CD4-positive, alpha-beta memory T cell (primary cell): ENCODE measurements at places on chromosomes 4 and X.

DNA sequence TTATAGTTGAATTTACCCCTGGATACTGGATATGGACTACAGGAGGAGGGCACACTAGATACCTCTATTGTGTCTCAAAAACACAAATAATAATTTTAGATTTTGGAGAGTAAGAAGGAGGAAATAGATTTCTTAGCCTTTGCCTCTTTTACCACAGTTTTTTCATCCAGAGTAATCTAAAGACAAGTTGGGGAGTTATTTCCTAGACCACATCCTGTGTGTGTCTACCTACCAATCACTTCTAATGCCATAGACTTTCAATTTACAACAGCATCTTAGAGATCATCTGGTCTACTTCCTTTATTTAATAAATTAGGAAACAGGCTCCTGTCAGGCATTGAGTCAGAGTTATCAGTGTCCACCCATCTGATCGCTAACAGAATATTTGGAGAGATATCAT, 191.5 kb downstream of the EDA start:
- no peak for DNase-seq

DNA sequence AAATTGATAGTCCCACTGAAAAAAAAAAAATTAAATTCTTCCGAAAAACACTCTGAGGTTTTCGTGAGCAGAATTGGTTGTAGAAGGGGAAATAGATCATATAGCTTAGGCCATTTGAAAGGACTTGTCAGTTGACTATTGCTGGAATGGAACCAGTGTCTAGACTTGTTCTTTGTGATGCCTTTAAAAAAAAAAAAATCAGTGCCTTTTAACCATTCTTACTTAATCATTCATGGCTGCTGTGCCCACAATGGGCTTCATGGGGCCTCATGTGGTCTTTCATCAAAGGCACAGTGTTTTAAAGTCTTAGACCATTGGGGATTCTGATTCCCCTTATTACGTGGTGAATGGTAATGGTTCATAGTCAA, 139.3 kb downstream of the AFF1 start:
- no peak for DNase-seq

- DNase-seq = no peak
These were observed 4.6 kb upstream of the SERTM2 start for GRCh38 chrX:111506826-111507225.

DNA sequence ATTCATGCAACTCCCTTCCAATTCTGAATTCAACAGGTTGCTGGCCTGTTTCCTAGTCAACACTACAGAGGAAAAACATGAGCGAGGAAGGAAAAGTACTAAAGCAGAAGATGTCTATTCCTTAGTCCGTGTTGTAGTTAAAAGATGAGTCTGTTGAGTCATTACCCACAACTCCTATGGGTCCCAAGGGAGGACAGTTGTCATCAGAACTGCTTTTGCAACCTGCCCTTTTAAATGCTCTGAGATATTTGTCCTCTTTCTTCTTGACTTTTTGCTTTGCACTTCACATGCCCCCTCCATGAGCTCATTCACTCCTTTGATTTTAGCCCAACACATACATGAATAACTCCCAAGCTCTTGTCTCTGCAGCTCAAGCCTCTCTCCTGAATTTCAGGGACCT, 119.2 kb downstream of the CORIN start:
- no peak for DNase-seq

DNA sequence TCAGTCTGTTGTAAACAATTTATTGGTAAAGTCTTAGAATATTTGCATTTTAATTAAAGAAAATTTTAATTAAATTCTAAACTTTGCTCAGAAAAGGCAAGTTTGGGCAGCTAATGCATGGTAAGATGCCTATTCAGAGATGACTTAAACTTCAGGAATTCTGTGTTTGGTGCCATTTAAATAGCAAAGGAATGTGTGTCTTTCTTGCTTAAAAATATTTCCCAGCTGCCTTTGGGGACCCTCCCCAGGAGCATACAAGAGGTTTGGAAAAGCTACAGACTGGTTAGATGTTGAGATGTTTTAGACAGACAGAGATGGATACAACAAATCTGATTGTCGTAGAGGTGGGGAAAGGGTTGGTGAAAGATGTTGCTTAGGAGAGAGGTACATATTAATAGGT, 36.5 kb downstream of the AFF2 start:
- DNase-seq = no peak

GRCh38 chr4:74884266-74884665, 48.6 kb upstream of the PARM1 start:
- DNase-seq = no peak

DNA sequence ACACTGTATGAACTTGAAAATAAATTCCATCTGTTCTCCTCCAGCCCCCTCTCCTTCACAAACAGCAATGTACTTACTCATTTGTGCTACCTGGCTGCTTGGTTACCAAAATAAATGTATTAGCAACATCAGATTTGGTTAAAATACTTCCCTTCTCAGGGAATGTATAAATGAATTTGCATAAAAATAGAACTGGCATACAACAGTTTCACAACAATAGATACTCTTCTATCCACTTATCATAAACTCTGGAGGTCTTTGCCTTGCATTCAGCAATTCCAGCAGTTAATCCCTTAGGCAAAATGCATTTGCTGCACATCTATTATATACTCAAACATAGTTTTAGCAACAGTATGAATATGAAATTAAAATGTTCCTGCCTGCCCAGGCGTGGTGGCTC, 658.2 kb downstream of the CENPC start:
- no peak for DNase-seq

GRCh38 chrX:8147226-8147625, 23.8 kb downstream of the VCX2 start:
- DNase-seq = no peak

DNA sequence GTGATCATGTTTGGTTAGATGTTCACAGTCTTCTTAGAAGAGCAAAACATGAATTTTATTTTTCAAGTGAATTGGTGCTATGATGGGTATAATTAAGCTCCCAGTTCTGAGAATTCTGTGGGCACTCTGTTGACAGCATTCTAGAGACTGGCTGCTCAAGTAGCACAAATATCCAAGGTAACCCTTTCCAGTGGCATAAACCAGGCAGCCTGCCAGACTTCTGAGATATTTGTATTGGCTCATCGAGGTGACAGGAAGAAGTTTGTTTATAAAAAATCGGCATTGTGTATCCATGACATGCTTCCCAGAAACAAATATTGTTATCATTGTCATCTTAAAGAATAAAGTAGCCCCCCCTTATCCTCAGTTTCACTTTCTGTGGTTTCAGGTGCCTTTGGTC, 28.3 kb downstream of the LANCL3 start:
- no peak for DNase-seq

- peak; percentile 40 for DNase-seq
These were observed 5.1 kb upstream of the CXCL10 start for GRCh38 chr4:76028350-76028765.

GRCh38 chr4:6461301-6462165, 10.9 kb downstream of the PPP2R2C start:
- DNase-seq = no peak

DNA sequence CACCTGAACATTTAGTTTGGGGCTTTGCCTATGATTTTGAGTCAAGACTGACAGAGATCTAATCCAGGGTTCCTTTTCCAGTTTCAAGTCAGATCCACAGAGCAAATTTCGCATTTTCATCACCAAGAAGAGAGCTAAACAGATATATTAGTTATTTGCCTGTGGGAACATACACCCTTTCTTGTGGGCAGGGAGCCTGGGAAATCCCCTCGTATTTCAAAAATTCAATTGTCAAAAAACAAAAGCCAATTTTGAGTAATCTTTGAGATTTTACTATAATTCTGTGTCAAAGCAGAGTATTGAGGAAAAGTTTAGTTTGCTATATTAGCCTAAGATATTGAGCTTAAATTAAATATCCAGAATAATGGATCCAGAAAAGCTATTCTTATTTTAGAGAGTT, 56.6 kb downstream of the AFM start:
- DNase-seq = no peak

GRCh38 chr4:84389406-84389805, 109.7 kb downstream of the NKX6-1 start:
- no peak for DNase-seq

GRCh38 chr4:143347484-143348111, 10.9 kb downstream of the GAB1 start:
- DNase-seq = no peak

DNA sequence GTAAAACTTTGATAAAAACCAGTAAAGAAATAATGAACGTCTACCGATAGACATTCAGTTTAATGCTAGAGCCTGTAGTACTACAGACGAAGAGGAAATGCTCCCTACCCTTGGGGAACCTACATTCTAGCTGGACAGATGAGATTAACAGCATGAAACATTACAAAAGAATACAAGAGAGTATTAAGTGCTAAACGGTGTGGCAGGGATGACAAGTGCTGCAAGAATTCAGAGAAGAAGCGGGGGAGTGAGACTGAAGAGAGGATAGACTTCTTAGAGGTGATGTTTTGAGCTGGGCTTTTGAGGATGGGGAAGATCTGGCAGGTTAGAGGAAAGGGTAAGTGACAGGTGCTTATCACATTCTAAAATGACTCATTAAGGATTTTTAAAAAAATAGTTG, 52.6 kb upstream of the ESX1 start:
- DNase-seq = no peak

DNA sequence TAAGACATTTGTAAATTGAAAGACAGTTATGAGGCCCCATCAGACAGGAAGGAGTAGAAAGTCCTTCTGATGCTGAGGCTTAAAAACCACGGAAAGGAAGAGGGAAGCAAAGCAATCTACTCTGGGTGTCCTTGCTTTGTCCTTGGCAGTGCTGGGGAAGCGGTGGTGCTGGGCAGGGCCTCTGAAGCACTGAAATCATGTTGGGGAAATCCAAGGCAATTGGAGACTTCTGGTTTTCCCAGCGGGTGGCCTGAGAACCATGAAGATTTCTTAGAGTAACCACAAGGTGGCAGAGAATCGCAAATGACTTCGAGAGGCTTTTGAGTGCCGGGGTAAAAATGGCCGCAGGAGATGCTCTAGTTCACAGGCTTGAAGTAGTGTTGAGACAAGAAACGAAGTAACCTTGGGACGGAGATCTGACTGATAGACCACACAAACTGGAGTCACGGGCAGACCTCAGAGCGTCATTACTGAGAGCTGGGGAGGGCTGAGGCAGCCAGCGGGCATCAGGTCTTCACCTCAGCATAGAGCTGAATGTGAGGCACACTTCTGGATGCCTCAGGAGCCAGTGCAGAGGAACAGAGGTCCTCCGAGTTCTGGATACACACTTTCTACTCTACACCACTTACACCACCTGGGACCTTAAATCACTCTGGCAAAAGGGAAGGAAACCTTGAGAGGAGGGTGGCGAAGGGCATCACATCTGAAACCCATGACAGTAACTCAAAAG, 130.7 kb upstream of the GPRIN3 start:
- peak; percentile 58 for DNase-seq

DNA sequence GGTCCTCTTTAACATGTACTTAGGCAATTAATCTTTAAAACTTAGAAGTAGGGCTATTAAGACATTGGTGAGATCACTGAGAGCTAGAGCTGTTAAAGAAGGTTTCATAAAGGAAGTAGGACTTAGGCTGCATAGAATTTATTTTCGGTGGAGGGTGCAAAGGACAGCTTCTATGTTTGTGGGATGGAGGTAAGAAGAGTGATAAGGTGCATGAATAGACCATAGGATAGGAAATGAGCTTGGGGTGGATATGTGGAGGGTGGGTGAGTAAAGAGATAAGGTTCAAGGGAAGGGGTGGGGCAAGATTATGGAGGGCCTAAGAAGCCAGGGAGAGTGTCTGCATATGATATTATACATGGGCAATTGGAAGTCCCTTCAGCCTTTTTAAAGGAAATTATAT, 15.9 kb downstream of the RTL9 start:
- no peak for DNase-seq

- DNase-seq = no peak
These were observed 1388.6 kb downstream of the TECRL start for GRCh38 chr4:63020661-63021060.

- DNase-seq = no peak
These were observed 46.1 kb upstream of the GPR78 start for GRCh38 chr4:8534129-8534528.

DNA sequence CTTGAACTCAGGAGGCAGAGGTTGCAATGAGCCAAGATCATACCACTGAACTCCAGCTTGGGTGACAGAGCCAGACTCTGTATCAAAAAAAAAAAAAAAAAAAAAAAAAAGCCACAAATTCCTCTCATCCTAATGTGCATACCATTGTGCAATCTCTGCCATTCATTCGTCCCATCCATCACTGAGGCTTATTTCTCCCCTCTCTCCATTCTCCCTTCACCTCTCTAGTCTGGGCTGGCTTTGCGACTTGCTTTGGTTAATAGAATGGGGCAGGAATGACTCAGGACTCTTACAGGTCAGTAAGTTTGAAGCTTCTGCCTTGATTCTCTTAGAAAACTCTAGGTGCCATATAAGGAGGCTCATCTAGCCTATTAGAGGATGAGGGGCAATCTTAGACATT, 60.3 kb upstream of the DDX3X start:
- no peak for DNase-seq

- no peak for DNase-seq
These were observed 93.0 kb upstream of the PLS3 start for GRCh38 chrX:115467961-115468360.

- no peak for DNase-seq
These were observed 293.2 kb downstream of the FBXO8 start for GRCh38 chr4:173990126-173990868.

DNA sequence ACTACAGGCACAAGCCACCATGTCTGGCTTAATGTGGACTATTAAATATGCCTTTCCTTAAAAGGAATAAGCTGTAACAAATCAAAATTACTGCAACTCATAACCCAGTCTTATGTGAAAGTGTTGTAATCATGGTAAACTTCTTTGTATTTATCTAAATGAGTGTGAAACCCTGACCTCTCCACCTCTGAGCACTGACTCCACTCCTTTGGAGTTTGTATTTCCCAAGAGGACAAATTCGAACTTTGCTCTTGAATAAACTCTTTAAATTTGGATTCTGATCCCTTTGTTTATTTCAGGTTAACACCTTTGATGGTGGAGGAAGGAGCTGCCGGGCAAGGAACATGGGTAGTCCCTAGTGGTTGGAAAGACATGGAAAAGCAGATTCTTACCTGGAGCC, 48.3 kb upstream of the FAM9A start:
- DNase-seq = no peak

DNA sequence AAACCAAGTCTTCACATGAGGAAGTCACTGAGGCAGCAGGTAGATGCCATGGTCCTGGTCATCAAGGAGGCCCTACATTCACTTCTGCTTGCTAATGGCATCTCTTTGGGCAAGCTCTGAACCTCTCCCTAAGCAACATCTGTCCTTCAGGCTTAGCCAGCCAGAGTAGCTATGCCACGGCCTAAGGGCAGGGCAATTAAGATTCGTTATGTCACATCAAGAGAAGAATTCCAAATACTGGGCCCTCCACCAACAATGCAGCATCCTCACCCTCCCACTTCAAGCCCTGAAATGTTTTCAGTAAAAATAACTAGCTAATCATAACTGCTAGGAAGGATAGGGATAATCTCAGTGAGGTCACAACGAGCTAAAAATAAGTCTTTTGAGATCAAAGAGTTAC, 120.7 kb upstream of the HCCS start:
- DNase-seq = no peak
